RPMI7951 (cell line): ENCODE measurements at places on chromosomes 16 and 17.

- no peak for DNase-seq
These were observed 152.0 kb upstream of the CDC42EP4 start for GRCh38 chr17:73463821-73464220.

DNA sequence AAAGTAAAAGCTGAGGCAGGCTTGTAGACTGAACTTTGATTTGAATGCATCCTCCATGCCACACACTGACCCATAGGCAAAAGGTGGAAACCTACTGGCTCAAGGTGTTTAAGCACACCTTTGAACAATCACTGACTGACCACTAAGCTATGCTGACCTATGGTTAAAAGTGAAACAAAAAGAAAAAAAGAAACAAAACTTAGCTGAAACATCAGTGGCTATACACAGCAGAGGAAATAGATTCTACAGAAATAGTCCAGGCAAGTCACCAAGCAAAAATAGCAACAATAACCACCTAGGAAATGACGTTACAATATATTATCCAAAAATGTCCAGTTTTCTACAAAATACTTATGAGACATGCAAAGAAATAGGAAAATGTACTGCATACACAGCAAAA is 60.2 kb downstream of the RPGRIP1L start:
- DNase-seq, result no peak

DNA sequence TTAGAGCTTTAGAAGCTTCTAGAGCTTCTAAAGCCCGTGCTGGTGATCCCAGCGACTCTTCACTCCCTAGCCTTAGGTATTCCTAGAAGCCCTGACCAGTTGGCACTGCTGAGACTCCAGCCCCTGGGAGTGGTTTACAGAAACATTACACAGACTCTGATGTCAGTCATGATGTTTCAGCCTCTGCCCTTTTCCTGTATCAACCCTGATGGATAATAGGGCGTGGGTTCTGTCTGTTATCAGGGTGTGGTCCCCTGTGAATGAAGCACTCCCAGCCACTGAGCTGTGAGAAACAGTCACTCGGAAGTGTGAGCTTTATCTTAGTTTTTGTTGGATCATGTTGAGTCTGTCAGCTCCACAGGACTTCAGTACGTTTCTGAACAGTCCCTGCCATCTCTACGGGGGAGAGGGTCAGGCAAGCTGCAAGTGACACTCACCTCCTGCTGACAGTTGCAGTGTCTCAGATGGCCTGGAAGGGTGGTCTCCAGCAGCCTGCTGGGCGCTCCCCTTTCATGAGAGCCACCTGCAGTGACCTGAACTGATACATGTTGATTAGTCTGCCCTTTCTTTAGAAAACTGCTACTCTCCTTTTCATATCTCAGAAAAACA is 12.8 kb downstream of the GOSR2 start:
- DNase-seq, result no peak

GRCh38 chr17:64138441-64138840 is 8.5 kb upstream of the ERN1 start:
- no peak for DNase-seq

GRCh38 chr17:17528696-17529652 is 32.8 kb upstream of the RASD1 start:
- DNase-seq, result no peak

DNA sequence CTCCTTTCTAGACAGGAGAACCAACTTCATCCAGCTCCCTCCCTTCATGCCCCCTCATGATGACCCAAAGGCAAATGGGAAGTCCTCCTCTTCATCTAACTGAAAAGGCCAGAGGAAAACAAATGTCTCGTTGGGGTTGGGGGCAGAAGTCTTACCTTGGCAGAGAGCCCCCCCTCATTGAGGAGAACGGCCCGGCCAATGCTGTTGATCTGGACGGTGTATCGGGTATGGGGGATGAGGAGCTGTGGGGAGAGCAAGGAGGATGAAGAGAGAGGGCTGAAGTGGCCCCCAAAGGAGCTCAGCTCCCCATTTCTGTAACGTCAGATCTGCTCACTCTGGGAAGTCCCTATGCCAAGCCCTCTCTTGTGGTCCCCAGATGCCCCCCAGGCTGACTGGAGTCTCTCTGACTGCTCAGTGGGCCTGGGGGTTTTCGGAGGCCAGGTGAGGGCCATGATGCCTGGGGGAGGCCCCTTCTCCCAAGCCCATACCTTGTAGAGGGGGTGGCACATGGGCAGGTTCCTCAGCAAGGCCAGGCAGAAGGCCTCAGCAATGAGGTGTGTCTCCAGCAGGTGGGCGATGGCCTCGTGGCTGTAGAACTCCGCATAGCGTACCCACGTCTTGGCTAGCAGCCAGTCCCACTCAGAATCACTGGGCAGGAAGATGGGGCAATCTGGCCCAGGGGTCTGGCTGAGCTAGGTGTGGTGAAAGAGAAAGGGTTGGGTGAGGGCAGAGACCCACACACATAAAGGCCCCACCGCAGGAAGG is 10.8 kb downstream of the ALOX12B start:
- DNase-seq, result no peak

DNA sequence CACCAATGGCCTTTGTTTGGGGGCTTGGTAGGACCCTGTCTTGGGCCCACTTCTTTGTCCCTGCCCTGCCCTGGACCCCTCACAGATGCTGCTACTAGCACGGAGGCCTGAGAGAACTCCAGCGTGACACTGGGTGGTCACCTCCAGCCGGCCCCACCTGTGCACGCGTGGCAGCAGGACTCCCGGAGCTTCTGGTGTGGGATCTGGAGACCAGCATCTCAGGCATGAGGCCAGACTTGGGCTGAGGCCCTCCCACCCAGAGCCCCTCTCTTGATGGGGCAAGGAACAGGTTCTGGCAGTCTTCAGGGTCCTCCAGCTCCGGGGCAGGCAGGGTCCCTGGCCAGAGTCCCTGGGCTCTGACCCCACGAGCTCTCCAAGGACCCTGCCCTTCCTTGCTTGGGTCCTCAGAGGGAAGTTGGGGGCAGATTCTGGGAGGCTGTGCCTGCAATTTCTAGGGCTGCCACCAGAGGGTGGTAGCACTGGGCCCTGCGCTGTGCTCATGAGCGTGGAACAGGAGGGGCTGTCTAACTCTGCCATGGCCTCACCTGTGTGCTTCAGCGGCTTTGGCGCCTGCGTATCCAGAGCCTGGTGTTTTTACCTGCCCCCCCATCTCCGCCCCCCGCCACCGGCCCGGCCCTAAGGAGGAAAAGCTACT is 3.1 kb upstream of the BAIAP3 start:
- no peak for DNase-seq

GRCh38 chr16:30533748-30534367 is 800 bp downstream of the ZNF747 start:
- DNase-seq, result no peak

DNA sequence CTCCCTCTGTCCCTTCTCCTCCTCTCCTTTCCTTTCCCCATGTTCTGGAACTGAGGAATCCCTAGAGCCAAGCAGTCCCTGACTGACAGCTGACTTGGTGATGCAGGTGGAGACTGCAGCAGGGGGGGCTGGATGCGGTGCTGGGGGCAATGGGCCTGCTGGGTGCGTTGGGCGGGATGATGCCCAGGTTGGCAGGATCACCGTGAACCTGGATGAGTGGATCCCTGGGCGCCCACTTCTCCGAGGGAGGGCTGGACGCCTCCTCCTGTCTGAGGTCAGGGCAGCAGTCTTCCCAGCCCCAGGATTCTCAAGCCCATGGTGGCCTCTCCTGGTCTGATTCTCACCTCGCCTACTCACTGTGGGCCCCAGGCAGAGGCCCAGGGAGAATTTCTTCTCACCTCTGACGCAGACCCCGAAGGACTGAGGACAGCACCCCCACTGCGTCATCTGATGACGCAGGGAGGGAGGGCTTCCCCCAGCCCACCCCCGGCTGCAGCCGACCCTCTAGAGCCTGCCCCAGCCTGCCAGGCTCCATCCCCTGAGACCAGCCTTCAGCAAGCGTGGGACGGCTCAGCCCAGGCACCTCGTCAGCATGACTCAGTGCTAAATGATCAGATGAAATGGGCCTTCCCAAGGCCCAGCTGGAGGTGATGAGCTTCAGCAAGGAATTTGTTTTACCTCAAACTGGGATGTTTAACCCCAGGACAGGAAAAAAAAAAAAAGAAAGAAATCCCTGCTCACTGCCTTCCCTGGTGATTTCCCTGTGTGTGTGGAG is 188.0 kb upstream of the TNRC6C start:
- peak; percentile 41 for DNase-seq

DNA sequence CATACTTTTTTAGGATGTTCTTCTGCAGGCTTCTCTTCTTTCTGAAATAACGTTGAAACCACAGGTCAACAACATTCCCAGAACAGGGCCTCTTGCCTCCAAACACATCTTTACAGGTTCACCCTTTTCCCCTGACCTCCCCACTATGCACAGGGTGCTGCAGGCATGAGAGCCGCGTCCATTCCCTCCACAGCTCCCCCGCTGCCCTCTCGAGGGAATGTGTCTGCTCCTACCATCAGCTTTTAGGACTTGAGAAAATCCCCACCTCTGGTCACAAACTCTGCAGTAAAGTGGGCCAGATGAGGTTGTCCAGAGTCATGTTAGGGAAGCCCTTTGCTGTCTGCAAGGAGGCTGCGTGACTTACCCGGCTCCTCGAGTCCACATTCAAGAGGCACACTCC is 30.5 kb downstream of the DUSP14 start:
- DNase-seq, result no peak

- DNase-seq, result no peak
These were observed 85.2 kb downstream of the C16orf78 start for GRCh38 chr16:49458656-49459445.

GRCh38 chr17:1217089-1217385 is 37.3 kb upstream of the ABR start:
- DNase-seq, result no peak

- peak; percentile 15 for DNase-seq
These were observed 20.1 kb upstream of the SLC46A1 start for GRCh38 chr17:28426081-28426519.

GRCh38 chr17:1829216-1829591 is 498 bp downstream of the SMYD4 start:
- peak; percentile 3 for DNase-seq

DNA sequence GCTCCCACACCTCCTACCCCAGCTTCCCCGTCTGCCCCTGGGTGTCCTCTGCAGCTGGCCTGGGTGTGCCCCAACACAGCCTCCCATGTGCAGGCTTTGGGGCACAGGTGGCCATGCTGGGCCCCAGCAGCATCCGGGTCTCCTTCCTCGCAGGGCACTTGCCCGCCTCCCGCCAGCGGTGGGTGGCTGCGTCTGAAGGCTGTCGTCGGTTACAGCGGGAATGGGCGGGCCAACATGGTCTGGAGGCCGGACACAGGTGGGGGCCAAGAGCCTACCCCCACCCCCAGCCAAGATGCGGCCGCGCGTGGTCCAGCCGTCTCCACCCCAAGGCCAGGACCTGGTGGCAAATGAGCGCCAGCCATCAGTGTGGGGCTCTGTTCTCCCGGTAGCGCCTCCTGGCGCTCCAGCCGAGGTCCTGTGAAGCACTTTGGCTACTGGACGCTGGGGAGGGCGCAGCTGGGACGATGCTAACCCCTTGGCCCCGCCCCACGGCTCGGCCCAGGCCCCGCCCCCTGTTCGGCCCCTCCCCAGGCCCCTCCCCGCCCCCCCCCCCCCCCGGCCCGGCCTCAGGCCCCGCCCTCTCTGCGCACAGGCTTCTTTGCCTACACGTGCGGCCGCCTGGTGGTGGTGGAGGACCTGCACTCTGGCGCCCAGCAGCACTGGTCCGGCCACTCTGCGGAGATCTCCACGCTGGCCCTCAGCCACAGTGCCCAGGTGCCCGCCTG is 7.3 kb upstream of the RHOT2 start:
- DNase-seq, result peak; percentile 53

DNA sequence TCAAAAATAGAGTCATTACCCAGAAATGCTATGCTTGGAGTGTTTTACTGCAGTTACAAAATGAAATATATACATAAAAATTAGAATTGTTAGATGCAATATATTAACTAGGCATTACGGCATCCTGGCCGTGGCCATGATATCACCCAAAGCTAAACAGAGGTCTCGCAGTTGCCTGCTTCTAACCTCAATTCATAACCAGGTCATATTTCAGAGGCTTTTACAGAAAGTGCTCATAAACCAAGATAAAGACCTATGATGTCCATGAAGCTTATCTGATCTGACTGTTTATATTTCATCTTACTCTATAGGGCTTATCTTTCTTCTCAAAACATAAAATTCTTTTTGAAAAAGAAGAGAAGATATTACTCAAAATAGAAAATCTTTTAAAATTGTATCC is 664.5 kb upstream of the SALL1 start:
- DNase-seq, result no peak

GRCh38 chr17:77798031-77798430 is 160.5 kb upstream of the TNRC6C start:
- no peak for DNase-seq

DNA sequence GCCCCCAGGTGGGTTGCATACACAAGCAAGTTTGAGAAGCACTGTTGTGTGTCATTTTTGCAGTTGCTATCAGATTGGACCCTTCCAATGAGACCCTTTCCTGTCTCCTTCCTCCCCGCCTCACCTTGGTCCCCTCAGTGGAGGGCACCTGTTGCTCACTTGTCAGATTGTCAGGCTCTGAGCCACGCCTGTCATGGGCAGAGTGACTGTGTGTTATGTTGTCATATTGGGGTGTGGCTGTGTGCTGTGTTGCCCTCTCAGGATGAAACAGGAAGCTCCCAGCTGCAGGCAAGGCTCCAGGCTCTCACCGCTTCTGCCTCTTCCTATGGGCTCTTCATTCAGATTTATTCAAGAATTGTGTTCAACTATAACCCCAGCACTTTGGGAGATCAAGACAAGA is 302.9 kb downstream of the CPPED1 start:
- DNase-seq, result no peak

DNA sequence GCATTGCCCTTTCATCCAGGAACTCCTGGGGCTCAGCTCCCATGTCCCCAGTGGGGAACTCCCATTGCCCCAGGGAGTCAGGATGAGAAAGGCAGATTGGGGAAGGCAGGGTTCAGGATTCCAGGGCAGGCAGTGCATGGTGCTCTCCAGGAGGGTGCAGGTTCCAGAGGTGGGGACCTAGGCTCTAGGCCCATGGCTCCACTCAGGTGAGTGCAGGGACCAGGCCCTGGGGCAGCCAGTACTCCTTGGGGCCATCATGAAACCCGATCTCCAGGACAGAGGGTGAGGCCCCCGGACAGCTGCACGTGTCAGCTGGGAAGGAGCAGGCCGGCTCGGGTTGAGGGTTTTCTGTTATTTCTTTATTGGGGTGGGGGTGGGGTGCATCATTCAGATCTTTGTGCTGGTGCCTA is 1.3 kb upstream of the MTSS2 start:
- no peak for DNase-seq

GRCh38 chr17:37553401-37553966 is 55.7 kb downstream of the SYNRG start:
- no peak for DNase-seq

- no peak for DNase-seq
These were observed 901 bp downstream of the CDYL2 start for GRCh38 chr16:80803339-80804055.

DNA sequence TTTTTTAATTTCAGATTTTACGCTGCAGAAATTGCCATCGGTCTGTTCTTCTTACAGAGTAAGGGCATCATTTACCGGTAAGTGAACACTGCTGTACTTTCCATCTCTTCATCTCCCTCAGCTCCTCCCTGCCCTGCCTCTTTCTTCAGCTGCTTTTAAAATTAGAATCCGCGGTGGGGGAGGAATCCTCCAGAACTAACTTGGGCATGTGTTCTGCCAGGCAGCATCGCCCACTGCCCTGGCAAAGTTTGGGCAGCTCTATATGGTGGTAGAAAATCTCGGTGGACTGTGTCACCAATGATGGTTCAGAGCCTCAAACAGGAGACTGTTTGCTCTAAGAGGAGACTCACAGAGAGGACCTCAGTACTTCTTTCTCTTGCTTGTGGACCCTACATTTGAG is 81.6 kb upstream of the CACNG3 start:
- DNase-seq, result no peak

- DNase-seq, result no peak
These were observed 168.6 kb upstream of the HS3ST4 start for GRCh38 chr16:25523183-25523582.

- DNase-seq, result no peak
These were observed at the start of gene CCR7 for GRCh38 chr17:40564883-40565768. Gene CCR7, minus strand, starts transcription at chr17:40565472. Its CDS starts 63 bp downstream, at chr17:40565409.
